DMS79 treated with DMSO at 0.1 percent for 48 hours (cell line): ENCODE measurements at places on chromosomes 3 and 15.

- DNase-seq, result no peak
These were observed 7.6 kb downstream of the CNBP start for GRCh38 chr3:129176051-129176450.

DNA sequence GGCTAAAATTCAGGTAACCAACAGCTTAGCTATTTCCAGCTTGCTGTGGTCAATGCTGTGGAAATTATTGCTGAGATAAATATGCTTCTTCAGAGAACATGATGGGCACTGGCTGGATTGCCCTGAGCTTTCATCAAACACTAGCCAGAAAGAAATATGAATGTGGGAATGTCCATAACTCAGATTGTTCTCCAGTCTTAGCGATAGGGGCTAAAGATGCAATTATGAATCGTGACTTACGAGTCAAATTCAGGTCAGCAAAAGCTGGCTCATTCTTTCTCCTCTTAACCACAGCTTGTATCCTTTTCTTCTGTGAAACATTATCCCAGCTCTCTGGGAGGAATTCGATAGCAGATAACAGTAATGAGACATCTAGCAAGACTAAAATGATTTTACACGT is 307.6 kb downstream of the RYR3 start:
- DNase-seq, result no peak

- no peak for DNase-seq
These were observed 9.6 kb downstream of the KIF7 start for GRCh38 chr15:89645680-89646079.

GRCh38 chr15:85116925-85117646 is 135.4 kb downstream of the PDE8A start:
- DNase-seq, result no peak

- no peak for DNase-seq
These were observed 148.3 kb downstream of the FEZF2 start for GRCh38 chr3:62225051-62225450.

DNA sequence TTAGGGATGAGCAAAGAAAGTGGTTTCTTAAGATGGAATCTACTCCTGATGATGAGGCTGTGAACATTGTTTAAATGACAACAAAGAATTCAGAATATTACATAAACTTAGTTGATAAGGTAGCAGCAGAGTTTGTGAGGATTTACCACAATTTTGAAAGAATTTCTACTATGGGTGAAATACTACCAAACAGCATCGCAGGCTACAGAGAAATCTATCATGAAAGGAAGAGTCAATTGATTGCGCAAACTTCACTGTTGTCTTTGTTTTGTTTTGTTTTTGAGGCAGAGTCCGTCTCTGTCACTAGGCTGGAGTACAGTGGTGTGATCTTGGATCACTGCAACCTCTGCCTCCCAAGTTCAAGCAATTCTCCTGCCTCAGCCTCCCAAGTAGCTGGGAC is 107.4 kb upstream of the SLC6A6 start:
- no peak for DNase-seq

- no peak for DNase-seq
These were observed 18.1 kb downstream of the CYP11A1 start for GRCh38 chr15:74349241-74349778.

GRCh38 chr15:67917636-67918035 is 77.8 kb upstream of the RNU6-1 start:
- DNase-seq, result no peak

DNA sequence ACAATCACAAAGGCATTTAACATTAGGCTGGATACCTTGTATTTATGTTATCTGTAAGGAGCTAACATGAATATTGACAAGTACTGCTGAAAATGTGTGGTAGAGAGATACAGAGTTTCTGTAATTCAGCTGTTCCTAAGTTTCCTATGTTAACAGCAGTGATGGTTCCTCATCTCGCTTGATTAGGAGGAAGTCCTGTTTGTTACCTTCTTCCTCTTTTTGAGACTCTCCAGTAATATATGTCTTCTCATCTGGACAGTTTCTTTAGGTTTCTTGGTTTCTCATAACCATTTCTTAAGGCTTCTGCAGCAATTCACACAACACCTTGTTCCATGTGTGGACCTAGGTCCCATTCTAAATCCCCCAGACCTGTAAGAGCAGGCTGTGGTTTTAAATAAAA is 11.4 kb upstream of the PEX5L start:
- no peak for DNase-seq

DNA sequence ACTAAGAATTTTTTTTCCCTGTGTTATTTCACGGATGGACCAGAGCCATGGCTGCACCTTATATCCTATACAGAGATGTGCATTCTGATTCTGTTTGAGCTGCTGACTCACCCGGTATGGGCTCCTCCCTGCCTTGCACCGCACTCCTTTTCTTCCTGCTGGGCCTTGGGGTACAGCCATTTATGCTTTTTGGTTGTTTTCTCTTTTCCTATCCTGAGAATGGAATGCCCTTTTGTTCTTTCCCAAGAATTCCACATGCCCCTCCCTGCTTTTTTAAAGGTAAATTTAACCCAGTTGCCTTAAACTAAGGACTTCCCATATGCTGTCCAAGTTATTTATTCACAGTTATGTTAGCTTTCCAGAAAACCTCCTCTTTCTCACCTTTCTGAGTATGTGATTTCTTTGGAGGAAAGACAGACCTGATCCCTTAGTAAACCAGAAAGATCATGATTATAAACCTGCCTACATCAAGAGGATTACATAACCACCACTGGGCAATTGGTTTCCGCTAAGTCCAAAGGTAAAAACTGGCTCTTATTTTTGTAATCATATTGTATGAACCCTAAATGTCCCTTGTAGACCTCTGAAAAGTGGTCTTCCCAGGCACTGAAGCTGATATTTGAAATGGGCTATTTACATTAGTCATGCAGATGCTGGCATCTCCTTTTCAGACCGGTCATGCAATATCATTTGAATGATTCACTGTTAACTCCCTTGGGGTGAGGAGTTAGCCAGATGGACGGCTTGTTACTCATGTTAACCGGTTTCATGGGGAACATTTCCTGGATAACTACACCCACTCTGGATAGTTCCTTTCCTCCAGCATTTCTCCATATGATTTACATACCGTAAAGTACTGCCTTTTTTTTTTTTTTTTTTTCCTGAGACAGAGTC is 45.5 kb downstream of the TMOD3 start:
- DNase-seq, result no peak

DNA sequence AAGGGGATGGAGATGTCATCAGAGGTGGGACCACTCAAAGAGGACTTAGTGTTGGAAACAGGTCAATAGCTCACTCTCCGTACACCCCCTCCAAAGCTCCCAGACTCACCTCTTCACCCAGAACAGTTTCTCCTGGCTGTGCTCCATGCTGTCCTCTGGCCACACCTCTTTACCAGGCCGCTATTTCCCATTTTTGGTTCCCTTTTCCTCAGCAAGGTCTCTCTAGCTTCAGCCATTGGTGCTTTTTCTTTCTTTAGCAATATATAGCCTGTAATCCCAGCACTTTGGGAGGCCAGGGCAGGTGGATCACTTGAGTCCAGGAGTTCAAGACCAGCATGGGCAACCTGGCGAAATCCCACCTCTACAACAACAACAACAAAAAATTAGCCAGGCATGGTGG is 123.6 kb upstream of the SMAD3 start:
- DNase-seq, result no peak

DNA sequence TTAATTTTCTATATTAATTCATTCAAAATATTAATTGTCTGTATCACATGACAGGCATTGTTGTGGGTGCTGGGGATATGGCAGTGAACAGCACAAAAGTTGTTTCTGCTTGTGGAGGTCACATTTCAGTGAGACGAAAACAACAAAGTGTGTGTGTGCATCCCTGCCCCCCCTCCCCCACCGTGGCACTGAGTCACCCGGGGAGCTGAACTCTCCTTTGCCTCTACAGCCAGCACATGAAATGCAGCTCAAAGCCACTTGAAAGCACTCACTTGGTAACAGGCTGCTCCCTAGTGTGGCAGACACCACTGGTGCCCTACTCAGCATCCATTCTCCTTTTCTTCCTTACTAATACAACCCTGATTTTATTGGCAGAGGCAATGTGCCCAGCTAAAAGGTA is 16.9 kb upstream of the SCAMP5 start:
- DNase-seq, result peak; percentile 64

DNA sequence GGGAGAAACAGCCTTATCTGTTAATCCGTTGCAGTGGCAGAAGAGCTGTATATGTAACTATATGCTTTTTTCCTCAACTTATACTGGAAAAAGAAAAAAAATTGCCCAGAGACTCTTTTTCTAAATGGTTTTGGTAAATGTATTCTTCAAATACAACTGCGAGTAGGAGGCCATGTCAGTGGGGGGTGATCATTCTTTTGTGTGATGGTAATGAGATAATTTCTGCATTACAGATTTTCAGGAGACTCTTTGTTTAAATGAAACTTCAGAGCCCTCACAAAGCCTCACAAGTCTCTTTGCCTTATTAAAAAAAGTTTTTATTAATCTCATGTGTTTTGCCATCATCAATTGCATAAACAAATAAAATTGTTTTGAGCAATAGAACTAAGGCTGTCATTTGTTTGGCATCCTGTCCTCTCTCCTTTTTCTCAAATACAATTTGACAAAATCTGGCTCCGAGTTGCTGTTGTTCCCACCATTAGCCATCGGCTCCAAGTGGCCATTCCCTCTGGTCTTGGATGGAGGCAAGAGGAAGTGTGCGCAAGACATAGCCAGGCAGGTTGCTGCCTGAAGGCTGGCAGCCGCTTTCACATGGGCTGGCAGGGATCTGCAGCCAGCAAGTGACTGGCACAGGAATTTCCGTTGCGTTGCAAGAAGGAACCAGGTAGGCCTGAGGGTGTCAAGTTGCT is 116.7 kb downstream of the FNDC3B start:
- peak; percentile 74 for DNase-seq

DNA sequence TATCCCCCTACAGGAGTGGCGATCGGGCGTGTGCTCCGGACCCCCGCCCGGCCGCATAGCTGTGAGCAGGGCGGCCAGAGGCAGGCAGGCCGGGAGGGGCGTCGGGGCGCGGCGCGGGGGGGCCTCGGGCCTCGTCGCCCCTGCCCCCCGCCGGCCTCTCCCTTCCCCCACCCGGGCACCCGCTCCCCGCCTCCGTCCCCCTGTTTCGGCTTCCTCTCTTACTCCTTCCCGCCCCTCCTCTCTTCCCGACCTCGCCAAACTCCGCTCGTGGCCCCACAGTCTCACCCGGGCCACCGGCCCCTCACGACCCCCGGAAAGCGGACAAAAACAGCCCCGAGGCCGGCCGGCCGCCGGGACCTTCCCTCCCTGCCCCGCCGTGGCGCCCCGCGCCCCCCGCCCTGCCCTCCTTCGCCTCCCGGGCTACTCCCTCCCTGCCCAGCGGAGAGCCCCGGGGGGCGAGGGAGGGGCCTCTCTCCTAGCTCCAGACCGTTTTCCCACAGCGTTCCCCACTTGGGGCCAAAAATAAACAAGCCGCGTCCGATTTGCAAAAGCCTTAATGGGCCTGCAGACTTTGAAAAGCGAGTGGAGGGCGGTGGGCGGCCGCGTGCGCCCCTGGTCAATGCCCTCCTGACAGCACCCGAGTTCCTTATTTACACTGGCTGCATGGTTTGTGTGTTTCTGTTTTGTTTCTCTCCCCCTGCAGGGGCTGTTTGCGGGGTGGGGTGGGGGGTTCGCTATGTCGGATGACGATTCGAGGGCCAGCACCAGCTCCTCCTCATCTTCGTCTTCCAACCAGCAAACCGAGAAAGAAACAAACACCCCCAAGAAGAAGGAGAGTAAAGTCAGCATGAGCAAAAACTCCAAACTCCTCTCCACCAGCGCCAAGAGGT is 1.0 kb downstream of the UBE2E1 start:
- no peak for DNase-seq

- no peak for DNase-seq
These were observed 10.9 kb downstream of the RMDN3 start for GRCh38 chr15:40743921-40744814.

- no peak for DNase-seq
These were observed 245.7 kb upstream of the HES1 start for GRCh38 chr3:193890016-193890897.

GRCh38 chr15:58387130-58387529 is 44.7 kb upstream of the LIPC start:
- DNase-seq, result no peak

GRCh38 chr3:180274536-180274935 is 237.8 kb upstream of the PEX5L start:
- DNase-seq, result no peak

DNA sequence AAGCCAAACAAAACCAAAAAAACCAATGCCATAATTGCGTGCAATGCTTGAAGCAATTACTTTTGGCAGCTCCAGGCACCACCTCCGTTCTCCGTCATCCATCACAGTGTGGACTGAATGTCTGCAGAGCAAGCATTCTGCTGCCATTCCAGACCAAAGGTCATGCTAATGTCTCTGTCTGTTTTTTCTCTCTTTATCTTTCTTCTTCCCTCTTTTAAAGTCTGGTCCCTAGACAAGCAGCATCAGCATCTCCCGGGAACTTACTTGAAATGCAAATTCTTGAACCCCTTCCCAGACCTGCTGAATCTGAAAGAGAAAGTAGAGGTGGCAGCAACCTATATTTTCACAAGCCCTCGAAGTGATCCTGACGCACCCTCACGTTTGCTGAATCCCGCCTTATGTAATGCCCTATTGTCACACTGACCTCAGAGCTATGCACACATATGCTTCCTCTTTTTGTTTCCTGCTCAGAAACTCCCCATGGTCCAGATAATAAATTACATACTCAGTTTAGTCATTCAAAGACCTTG is 297.3 kb upstream of the PROK2 start:
- no peak for DNase-seq

GRCh38 chr15:40339621-40339945 is 1.2 kb downstream of the CCDC9B start:
- DNase-seq, result no peak

DNA sequence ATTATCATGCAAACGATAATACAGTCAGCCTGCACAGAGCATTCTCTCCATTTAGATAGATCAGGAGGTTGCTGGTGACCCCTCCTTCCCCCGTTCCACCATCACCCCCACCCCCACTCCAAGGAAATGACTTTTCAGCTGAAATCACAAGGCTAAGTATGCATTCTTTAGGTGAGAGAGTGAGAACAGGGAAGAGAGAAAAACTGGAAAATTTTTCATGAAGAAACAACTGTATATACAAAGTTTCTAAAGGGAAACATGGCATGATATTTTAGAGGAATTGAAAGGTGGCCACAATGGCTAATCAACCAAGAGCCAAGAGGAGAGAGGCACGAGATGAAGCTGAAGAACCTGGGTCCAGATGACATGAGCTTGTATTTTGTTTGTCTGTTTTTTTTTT is 22.2 kb downstream of the BCL2A1 start:
- DNase-seq, result no peak

- DNase-seq, result no peak
These were observed 12.6 kb downstream of the FAM107A start for GRCh38 chr3:58564456-58565160.

DNA sequence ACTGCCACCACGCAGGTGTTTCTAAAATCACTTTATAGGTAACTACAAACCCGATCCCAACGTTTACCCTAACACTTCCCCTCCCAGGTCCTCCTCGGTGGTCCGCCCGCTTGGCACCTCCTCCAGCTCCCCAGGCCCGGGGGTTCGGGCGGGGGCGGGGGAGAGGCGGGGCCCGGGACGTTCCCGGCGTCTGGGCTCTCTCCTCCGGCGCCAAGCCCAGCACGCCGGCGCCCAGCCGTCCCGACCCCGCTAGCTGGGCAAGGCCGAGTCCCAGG is 562 bp downstream of the CGGBP1 start:
- no peak for DNase-seq
